Germinal center (tissue), 1 donor: ENCODE measurements at places on chromosomes 7 and 10.

GRCh38 chr7:95322854-95323253 lies 1.5 kb downstream of the PON1 start:
- DNase-seq = no peak

- no peak for DNase-seq
Observed at GRCh38 chr7:234708-235553, 42.6 kb downstream of the FAM20C start.

DNA sequence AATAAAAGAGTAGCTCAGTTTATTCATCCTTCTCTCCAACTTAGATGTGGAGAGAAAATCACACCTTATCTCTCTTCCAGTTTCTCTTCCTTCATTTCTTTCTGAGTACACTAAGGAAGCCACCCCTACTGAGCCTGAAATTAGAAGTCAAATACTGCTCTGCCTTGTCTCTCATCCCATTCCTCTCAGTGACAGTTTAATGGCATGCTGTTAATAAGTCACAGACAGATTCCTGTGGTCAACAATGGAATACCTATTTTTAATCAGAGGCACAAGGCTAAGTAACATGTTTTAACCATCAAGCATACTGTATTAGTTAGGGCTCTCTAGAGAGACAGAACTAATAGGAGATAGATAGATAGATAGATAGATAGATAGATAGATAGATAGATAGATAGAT lies 253.2 kb downstream of the HTR7 start:
- DNase-seq = no peak

- no peak for DNase-seq
Observed at GRCh38 chr10:84683550-84683949, 355.2 kb downstream of the CCSER2 start.

- no peak for DNase-seq
Observed at GRCh38 chr10:7101451-7101850, 309.4 kb downstream of the SFMBT2 start.

DNA sequence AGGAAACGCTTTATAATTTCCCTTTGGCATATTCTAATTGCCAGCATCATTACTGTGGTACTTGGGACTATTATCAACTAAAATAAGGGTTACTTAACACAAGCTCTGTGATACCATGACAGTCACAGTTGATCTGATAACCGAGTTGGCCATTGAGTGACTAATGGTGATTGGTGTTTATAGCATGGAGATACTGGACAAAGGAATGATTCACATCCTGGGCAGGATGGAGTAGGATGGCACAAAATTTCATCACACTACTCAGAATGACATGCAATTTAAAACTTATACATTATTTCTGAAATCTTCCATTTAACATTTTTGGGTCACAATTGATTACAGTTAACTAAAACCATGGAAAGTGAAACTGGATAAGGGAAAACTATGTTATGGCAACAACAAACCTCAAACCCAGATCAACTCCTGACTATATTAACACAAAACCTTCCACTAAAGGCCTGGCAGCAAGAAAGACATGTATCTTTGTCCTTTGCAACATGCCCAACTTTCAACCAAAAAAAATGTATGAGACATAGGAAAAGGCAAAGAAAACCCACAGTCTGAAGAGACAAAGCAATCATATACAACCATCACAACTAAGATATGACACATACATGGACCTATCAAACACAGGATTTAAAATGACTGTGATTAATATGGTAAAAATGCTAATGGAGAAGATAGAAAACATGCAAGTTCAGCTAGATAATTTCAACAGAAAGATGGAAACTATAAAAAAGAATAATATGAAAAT lies 208.5 kb upstream of the NRP1 start:
- DNase-seq = no peak

DNA sequence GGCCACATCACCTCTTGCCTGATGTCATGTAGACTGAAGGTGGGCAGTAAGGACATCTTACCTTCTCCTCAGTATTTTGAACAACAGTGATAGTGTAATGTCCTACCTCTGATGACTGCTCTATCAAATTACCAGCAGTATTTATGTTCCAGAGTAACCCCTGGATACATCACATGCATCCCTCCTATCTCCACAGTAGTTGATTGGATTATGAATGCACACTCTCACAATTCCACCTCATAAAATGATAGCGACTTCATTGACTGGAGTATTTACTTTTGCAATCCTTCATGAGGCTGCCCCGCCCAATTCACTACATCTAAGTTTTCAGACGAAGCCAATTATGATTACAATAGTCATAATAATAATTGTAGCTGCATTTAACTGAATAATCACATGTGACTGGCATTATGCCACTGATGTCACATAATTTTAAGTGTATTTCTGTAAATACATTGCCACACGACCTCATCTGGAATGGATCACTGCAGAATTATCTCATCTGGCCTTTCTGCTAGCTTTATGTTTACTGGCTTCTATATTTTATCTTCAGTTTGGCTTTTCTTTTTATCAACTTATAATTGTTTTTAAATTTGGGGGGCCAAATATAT lies 268.9 kb downstream of the SLC25A13 start:
- no peak for DNase-seq

- DNase-seq = no peak
Observed at GRCh38 chr7:107017965-107018719, 26.4 kb upstream of the PRKAR2B start.
